Fibroblast of lung (primary cell): ENCODE measurements at places on chromosomes 13 and 19.

GRCh38 chr13:30346153-30346788 lies 38.9 kb upstream of the KATNAL1 start:
- no peak for DNase-seq

- DNase-seq = peak; percentile 39
Observed at GRCh38 chr13:40408602-40409001, 257.8 kb downstream of the FOXO1 start.

DNA sequence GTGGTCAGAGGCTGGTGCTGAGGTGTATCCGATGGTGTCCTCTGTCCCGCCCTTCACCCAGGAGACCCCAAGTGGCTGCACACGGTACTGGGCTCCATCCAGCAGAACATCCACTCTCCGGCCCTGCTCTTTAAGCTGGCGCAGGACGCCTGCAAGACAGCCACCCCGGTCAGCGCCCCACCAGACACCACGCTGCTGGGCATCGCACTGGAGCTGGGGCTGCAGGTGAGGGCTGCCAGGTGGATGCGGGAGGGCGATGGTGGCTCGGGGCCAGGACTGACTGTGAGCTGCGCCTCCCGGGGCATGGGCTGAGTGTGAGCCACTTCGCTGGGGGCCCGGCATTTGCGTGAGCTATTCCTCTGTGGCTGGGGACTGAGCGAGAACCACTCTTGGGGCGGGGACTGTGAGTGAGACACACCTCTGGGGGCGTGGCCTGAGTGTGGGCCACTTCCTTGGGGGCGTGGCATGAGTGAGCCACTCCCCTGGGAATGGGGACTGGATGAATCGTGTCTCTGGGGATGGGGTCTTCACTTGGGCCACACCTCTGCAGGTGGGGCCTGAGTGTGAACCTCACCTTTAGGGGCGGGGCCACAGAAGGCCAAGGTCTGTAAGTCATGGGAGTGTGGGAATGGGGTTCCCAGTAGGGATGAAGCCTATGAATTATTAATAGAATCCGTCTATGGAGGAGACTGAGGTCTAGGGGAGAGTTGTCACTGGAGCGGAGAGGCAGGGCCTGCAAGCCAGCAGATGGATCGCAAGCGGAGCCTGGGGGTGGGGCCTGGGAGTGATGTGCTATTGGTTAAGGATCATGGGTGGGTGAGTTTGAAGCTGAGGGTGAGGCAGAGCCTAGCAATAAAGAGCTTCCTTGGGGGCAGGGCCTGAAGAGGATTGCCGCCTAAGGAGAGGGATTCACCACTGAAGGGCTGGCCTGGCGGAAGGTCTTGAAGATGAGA lies 30.5 kb downstream of the ZSWIM4 start:
- DNase-seq = no peak

- peak; percentile 51 for DNase-seq
Observed at GRCh38 chr19:51097166-51097738, 11.0 kb downstream of the CTU1 start.

DNA sequence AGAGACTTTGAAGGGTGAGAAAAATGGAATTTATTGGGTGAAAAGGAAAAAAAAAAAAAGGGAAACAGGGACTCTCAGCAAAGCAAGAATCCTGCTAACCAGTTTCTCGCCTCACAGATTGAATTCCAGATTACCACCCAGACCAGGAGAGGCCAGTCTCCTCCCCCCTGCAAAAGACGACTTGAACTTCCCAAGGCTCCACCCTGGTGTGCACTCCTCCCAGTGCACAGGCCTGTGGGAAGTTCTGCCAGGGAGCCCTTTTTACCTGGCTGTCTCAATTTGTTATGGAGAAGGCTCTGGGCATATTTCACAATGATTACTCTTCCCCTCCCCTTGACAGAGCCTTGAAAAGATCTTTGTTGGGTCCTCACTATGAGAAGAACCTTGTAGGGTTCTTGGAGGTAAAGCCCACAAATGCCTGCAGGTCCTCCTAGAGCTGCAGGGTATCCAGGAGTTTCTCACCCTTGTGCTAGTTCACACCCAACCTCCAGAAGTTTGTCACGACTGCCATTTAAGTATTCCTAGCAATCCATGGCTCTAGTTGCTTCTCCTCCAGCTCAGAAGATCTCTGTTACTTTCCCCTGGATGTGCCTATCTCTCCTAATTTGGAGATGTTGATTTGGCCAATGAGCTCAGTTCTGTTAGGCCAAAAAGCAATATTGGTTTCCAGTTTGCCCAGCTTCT lies 229.8 kb upstream of the TMTC4 start:
- no peak for DNase-seq

DNA sequence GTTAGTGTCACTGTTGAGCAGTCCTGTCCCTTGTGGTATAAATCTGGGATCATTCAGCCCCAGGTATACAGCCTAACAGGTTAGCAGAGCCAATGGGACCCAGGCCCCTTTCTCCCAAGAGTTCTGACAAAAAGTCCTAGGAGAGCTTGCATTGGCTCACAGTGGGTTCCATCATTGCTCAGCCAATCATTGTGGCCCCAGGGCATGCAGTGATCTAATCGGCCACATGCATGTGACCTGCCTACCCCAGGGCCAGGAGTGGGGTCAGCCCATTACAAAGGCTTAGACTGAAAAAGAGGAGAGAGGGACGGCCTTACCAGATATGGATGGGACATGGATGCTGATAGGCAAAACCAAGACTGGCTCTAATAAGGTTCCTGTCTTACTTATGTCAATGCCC lies 41.1 kb downstream of the SPTBN4 start:
- DNase-seq = no peak

DNA sequence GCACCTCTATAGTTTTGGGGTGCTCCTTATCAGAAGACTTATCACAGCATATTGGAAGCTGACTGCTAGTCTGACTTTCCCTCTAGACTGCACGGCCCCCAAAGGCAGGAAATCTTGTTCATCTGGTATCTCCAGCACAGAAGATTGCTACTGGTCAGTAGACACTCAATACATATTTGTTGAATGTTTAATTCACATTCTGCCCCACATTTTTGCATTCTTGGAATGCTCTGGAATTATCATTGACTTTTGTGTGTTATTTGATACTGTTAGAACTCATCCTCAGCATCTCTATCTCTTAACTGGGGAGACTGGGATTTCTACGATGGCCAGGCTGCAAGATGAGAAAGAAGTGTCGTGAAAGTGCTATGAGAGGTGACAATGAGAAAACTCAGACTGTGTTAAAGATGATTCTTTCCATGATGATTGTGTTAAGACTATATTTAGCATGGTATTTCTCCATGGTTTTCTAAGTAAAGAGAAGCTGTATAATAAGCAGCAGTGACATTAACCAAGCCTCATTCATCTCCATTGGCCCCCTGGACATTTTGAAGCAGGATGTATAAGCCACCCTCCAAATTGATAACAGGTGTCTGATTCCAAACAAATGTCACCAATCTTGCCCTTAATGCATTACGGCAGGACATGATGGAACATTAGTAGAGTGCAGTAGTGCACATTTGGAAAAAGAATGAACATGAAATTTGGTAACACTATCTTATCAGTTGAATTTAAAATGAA lies 440.9 kb downstream of the RFC3 start:
- DNase-seq = no peak

DNA sequence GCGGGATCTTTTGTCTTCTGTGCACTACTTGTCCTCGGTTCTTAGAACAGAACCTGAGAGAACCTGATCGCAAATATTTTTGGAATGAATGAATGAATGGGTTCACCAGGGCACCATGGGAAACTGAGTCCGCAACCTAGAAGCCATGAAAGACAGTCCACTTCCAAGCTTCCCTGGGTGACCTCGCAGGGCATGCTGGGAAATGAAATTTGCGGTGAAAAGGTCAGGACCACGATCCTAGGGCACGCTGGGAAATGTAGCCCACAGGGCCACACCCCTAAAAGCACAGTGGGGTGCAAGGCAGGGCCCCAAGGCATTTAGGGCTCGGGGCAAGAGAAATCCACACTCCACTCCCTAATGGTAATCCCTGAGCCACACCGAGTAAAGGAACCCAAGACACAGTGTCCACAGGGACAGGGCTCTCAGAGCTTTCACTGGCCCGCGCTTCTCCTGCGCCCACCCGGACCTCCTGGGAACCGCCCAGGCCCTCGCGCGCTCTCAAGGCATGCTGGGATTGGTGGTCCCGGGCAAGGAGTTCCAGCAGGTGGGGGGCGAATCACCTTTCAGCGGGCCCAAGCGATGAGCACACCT lies 1.1 kb upstream of the PPP1R12C start:
- peak; percentile 54 for DNase-seq

DNA sequence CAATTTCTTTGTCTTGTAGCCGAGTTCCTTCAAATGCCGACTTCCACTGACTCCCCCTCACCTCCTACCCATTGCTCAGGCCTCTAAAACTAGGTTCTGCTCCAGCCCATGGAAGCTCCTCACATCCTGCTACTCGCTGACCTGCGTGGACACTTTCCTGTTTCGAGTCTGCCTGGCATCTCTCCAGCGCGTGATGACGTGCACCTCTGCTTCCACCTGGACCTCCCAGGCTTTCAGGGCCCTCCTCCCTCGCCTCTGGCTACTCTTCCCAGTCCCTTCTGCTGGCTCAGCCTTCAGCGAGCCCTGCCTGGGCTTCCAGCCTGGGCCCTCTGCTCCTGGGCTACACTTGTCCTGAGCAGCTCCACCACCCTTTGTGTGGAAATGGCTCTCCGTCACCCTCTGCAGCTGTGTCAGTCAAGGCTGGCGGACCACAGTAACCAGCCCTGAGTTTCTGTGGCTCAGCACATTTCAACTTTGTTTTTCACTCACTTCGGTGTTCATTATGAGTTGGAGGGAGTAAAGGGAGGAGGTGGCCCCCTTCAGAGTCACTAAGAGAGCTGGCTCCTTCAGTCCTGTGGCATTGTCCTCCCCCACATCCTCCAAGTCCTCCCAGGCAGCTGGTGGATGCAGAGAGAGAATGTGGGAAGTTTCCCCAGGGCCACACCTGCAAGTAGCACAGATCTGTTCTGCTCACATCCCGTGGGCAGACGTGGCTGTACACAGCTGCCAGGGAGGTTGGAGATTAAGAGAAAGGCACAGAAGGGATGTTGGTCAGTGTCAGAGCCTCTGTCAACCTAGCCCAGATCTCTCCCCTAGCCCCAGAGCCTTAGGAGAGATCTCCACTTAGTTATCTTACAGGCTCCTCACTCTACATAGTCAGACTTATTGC lies 49.4 kb downstream of the SERP2 start:
- DNase-seq = no peak

DNA sequence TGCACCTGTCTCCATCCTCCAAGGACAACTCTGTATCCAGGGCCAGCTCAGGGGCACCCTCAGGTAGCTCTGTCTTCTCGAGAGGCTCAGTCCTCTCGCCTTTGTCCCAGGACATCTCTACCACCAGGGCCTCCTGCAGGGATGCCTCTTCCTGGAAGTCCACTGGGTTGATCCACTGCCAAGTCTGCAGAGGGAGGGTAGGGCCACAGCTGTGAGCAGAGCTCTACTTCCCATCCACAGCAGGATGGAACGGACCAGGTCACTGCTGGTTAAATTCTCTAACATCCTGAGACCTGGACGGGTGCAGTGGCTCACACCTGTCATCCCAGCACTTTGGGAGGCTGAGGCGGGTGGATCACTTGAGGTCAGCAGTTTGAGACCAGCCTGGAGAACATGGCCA lies 26.8 kb downstream of the IL12RB1 start:
- DNase-seq = no peak

DNA sequence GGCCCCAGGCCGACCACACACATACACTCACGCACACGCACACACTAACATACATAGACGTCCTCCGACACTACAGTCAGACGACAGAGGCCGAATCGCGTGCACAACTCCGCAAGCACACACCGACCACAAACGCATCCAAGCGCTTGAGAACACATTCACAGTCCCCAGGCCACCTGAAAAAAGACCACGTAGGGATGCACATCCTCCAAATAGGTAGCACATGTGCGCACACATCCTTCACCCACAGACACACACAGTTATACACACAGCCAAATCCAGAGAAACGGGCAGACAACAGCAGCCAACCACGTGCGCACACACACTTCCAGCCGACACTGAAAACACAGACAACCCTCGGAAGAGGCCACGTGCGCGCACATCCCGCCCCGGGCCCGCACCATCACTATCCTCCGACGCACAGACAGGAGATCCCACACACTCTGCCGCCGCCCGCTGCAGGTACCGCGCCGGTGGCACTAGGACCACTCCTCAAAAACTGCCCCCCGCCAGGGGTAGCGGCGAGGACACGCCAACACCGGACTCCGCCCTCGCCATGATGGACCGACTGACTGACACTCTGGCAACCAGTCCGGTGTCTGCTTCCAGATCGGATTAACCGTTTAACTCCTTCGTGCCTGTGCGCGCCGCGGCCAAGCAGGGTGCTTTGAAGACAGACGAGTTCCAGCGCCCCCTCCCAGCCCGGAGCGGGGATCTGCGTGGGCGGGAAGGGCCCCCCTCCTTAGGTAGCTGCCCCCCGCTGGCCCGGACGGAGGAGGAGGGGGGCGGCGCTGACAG lies 493 bp upstream of the PDE4A start:
- DNase-seq = peak; percentile 50

DNA sequence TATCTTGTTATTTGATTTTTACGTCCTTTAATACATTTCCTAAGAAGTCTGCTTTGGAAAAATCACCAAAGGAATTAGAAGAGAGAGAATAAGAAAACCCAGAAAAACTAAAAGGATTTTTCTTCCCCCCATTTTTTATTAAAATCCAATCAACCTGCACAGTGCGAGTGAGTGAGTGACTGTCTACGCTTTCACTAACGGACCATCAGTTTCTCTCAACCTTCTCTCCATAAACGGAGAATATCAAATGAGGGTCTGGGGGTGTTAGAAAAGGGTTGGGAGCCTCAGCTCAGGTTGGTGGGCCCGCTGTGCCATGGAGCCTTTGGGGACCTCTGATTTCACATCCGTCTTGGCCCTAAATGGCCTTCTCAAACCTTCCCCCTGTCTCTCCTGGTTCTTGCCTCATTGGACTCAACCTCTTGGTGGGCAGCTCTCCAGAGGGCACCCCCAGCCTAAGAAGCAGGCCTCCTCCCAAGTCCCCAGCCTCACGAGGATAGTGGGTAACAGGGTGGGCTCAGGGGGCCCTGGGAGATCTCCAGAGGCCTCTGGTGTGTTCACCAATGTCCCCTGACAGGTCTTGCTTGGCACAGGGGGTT lies 763 bp upstream of the LRP3 start:
- DNase-seq = no peak
